ENCODE measurements at places on chromosomes 6 and 20.
A peak's percentile ranks its signal among the peaks of the same experiment; 100 is the strongest.

DNA sequence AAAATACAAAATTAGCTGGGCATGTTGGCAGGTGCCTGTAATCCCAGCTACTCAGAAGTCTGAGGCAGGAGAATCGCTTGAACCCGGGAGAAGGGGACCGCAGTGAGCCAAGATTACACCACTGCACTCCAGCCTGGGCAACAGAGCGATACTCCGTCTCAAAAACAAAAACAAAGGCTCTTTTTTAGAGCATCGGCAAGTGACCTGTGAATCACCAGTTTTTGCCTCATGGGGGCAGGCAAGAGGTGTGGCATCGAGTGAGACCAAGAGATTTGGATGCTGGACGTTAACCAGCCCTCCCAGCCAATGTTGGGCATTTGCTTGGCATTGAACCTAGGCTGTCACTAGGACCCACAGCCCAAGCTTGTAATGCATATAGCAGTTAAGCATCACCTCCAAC is 14.6 kb upstream of the CDK5RAP1 start:
- DNase-seq, result peak; percentile 33

- DNase-seq, result no peak
Observed at GRCh38 chr20:37388831-37389230, 42.9 kb downstream of the SRC start.

GRCh38 chr6:46323312-46323965 is 152.7 kb upstream of the ENPP5 start:
- DNase-seq, result no peak

GRCh38 chr20:50133041-50133440 is 20.1 kb upstream of the UBE2V1 start:
- no peak for DNase-seq

- no peak for DNase-seq
Observed at GRCh38 chr6:44341095-44341890, 1.2 kb upstream of the SPATS1 start.

All from erythroblast (primary cell).